GM12878 (cell line): ENCODE measurements at places on chromosomes 13 and 19. TPM values are rescaled to one million over a fixed set of nuclear protein-coding genes. Genes with fewer than 3 reads are reported as not detected.
A peak's percentile ranks its signal among the peaks of the same experiment; 100 is the strongest.

Gene ZNF610
- total RNA-seq: 0.64 and 1.2 TPM in 2 replicates

Gene APOC4
- total RNA-seq: not detected in 2 replicates

GRCh38 chr19:48468772-48469288, 339 bp upstream of the CYTH2 start:
- peaks cover 8% of the 10 kb centered on the region; the same call in 1 of the 2 replicates for H3K4me1 ChIP-seq
- H3K4me3 ChIP-seq: peak overlapping the region; percentile 82
- H3K27me3 ChIP-seq: no peaks in the 10 kb centered on the region
- DNase-seq: peak; percentile 99
- H3K27ac ChIP-seq: peak overlapping the region; percentile 78

- H3K4me3 ChIP-seq: no peak overlapping the region
- H3K4me1 ChIP-seq: peaks cover 38% of the 10 kb centered on the region
- peak overlapping the region; percentile 17; the same call in 1 of the 2 replicates for H3K27ac ChIP-seq
- H3K27me3 ChIP-seq: no peaks in the 10 kb centered on the region
- DNase-seq: peak; percentile 59
Measured at GRCh38 chr13:46339035-46339666, 47.9 kb downstream of the RUBCNL start.

Gene NCAN
- 0.10 and 0.16 TPM in 2 replicates for total RNA-seq

DNA sequence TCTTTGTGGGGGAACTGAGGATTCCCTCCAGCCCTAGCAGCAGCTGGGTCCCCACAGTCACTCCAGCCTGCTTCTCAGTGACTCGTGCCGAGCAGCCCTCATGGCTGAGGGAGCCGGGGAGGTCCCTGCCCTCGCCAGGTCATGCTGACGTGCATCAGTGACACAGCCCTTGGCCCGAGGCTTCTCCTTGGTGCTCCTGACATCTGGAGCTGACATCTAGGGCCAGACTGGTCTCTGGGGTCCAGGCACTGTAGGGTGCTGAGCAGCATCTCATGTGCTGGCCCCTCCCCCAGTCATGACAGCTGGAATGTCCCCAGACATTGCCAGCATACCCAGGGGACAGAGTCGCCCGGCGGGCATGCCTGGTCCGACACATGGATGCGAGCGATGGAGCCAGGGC, 14.4 kb downstream of the COMP start:
- no peak for DNase-seq
- H3K27ac ChIP-seq: no peak overlapping the region
- H3K27me3 ChIP-seq: no peaks in the 10 kb centered on the region; the same call in 1 of the 2 replicates
- no peaks in the 10 kb centered on the region for H3K36me3 ChIP-seq
- no peak overlapping the region for H3K4me3 ChIP-seq
- no peaks in the 10 kb centered on the region for H3K4me1 ChIP-seq

DNA sequence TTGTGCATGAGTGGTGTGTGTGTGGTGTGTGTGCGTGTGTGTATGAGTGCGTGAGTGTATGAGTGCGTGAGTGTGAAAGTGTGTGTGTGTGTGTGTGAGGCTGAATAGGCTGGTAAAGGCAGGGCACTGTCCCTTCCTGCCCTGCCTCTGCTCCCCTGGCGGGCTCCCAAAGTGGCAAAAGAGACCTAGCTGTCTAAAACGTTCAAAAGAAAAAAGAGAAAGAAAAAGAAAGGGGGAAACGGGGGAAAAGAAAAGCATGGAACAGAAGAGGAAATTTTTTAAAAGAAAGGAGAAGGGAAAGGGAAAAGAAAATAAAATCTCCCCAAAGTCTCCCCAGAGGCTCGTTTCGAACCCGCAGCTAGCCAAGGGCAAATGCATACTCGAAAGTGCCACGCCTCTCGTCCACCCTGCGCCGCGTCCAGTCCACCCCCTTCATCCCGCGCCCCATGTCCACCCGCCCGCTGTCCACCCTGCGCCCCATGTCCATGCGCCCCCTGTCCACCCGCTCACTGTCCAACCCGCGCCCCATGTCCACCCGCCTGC, 37.0 kb upstream of the FLT1 start:
- H3K36me3 ChIP-seq: no peaks in the 10 kb centered on the region
- H3K4me3 ChIP-seq: peak overlapping the region; percentile 42; the same call in 1 of the 2 replicates
- no peak for DNase-seq
- peaks cover 10% of the 10 kb centered on the region for H3K27me3 ChIP-seq

Gene EBPL
- 42.4 and 43.0 TPM in 2 replicates for total RNA-seq

DNA sequence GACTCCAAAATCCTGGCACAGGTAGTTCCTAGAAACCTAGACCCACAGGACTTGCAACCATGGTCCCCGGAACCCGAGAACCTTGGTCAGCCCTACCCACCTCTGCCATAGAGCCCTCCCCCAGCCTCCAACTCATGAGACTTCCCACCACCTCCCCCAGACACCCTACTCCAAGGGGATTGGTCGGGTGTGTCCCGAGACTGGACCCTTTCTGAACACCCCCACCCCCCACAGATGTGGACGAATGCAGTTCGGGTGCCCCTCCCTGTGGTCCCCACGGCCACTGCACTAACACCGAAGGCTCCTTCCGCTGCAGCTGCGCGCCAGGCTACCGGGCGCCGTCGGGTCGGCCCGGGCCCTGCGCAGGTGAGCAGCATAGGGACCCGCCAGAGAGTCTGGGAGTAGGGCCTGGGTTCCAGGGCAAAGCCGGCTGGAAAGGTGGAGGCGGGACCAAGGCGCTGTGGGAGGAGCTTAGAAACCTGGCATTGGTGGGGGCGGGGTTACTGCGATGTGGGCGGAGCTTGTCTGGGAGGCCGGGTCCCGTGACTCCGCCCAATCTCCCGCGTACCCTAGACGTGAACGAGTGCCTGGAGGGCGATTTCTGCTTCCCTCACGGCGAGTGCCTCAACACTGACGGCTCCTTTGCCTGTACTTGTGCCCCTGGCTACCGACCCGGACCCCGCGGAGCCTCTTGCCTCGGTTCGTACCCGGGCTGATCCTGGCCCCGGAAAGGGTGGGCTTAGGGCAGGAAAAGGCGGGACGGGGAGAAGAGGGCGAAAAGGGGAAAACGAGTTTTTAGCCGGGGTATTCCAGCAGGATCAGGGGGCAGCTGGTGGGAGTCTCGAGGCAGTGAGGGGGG, 11.9 kb downstream of the LTBP4 start:
- no peaks in the 10 kb centered on the region for H3K27me3 ChIP-seq
- no peaks in the 10 kb centered on the region for H3K36me3 ChIP-seq
- peak overlapping the region; percentile 98 for H3K4me3 ChIP-seq
- H3K4me1 ChIP-seq: peaks cover 12% of the 10 kb centered on the region
- H3K27ac ChIP-seq: peak overlapping the region; percentile 28; the same call in 1 of the 2 replicates
- no peak for DNase-seq

Gene OR10H1
- not detected in 2 replicates for total RNA-seq
